ENCODE measurements at places on chromosomes 1 and 21. TPM values are rescaled to one million over a fixed set of nuclear protein-coding genes. Genes with fewer than 3 reads are reported as not detected.
A peak's percentile ranks its signal among the peaks of the same experiment; 100 is the strongest.

GRCh38 chr1:169260478-169261151 is 107.0 kb downstream of the NME7 start:
- no peak for DNase-seq

DNA sequence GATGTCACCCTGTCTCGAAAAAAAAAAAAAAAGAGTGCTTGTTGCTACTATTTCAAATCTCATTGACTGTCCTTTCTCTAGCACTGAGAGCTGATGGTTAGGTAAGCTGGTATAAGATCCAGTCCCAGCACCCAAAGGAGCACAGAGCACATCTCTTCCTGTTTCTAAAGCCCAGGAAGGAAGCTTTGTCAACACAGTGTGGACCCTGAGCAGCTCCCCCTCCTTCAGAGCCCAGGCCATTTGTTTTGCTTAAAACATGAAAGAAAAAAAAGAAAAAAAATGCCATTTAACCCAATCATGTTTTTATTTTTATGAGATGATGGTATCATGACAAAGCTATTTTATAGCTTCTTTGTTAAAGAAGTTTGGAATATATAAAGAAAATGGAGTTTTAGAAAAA is 184.1 kb upstream of the DUSP10 start:
- DNase-seq = no peak

DNA sequence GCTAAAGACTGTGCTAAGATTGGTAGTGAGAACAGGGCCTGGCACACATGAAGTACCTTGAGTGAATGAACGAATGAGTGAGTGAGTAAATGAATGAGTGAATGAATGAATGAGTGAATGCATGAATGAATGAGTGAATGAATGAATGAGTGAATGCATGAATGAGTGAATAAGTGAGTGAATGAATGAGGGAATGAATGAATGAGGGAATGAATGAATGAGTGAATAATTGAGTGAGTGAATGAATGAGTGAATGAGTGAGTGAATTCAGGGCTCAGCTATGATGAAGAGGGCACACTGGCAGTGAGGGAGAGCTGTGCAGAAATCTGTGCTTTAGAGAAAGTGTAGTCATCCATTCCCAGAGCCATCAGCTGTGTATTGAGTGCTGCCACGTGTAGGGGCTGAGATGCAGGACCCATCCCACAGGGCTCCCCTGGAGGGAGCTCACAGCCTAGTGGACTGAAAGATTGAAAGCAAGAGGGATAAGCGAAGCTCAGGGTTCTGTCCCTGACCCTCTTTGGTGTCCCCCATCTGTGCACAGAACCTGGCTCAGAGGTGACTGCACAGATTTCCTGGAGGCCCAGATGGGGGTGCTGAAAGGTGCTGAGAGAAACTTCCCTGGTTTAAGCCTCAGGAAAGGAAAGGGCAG is 217.9 kb upstream of the VAMP3 start:
- no peak for DNase-seq

- peak; percentile 4 for DNase-seq
These were observed 343.6 kb downstream of the NPHP4 start for GRCh38 chr1:5648410-5649165.

DNA sequence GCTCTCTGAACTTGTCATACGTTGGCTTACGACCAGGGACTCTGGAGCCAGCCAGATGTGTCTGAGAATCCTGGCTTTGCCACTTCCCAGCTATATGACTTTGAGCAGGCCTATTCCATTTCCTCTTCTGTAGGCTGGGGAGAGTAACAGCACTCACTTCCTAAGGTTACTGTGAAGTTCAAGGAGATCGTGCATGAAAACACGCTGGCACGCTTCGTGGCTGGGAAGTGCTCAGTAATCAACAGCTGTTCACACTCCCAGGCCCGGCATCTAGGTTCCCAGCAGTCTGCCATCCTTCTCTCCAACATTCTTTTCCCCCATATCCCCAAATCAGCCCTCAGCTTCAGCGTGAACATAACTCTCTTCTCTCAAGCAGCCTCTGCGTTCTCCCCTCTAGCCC is 2.0 kb downstream of the ASCL5 start:
- no peak for DNase-seq

- no peak for DNase-seq
These were observed 9.4 kb downstream of the CORT start for GRCh38 chr1:10459184-10459583.

GRCh38 chr1:246099570-246099969 is 407.5 kb downstream of the SMYD3 start:
- DNase-seq = no peak

GRCh38 chr1:98119796-98120195 is 199.0 kb upstream of the DPYD start:
- DNase-seq = peak; percentile 29

GRCh38 chr21:22395965-22396364 is 1397.8 kb downstream of the NCAM2 start:
- DNase-seq = no peak

GRCh38 chr1:24415910-24416665 is 486 bp downstream of the NIPAL3 start:
- DNase-seq = no peak

DNA sequence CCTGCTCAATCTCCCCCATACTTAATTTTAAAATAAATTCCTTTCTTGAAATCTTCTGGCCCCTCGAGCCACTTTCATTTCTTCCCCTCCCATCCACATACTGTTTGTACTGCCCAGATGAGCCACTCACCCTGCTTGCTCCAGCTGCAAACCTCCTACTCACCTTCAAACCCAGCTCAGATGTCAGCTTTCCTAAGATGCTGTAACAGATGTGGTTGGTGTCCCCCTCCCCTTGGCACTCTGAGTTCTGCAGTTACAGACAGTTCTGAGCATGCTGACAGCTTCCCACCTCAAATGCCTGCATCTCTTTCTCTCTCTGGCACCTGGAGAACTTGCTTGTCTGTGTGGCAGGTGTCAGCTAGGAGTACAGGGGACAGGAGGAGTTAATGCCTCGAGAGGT is 106.7 kb downstream of the PTPRU start:
- DNase-seq = no peak

DNA sequence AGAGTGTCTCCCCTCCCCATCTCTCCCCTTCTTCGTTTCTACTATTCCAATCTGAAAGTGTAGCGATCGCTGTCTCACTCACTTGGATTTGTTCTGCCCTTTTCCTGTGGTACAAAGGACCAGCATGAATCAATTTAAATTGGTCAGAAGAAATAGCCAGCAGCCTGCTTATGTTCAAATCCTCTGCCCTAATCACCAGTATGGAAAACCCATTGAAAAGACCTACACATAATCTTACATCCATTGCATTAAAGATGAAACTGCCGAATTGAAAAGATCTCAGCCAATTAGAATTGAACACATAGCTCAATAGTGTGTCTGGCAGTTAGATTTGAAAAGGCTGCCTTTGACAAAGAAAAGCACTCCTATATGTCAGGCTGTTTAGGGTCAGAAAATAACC is 122.6 kb downstream of the TNNI3K start:
- no peak for DNase-seq

DNA sequence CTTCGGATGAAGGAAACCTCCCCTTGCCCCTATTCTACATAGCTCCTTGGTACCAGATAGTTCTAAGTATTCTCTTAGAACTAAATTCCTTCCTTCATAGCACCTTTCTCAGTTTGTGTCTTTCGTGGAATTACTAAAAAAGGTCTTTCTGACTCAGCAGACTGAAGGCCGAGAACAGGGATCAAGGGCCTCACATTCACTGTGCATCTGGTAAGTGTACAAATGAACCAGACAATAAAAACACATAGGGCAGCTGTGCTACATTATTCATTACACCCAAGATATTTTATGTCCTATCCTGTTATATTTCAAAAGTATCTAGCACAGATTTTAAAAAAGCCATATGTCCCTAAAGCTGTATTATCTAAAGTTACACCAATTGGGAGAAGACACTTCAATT is 62.9 kb upstream of the HP1BP3 start:
- DNase-seq = no peak

GRCh38 chr21:36321325-36322082 is 1.5 kb downstream of the MORC3 start:
- DNase-seq = peak; percentile 46

GRCh38 chr1:219330001-219330400 is 156.3 kb downstream of the LYPLAL1 start:
- no peak for DNase-seq

DNA sequence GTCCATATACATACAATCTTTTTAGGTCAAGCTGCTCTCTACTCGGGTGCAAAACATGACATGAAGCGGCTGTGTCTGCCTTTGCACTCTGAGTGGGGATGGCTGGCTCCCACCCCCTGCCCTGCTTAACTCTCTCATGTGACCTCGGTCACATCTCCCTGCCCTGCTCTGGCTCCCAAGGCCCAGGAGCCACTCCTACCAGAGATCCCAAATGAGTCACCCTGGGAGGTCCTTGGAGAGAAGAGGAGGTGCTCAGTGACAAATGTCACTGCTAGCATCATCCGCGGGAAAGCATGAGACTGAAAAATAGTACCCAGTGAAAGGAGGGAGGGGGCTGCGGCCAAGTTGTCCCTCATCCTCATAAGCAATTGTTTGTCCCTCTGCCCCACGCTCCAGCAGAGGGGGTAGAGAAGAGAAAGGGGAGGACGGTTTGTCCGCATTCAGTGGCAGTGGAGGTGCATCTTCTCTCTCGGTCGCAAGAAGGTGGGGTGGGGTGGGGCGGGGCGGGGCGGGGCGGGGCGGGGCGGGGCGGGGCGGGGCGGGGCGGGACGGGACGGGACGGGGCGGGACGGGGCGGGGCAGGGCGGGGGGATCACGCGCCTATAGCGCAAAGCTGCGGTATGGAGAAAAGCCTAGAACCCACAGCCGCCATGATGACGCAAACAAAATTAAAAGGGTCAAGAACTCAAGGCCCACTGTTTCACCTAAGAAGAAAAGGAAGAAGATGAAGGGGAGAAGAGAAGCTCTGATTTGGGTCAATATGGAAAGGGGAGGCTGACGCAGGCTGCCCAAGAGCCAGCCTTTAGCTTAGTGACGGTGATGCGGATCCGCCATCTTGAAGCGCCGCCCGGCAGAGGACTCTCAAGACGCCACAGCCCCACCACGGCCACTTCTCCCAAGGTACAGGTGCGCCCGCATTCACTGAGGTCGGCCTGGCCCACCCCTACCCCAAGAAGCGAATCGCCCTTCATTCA is 66.2 kb downstream of the CD46 start:
- no peak for DNase-seq

- no peak for DNase-seq
These were observed 177.2 kb downstream of the PLPPR4 start for GRCh38 chr1:99441299-99442095.

DNA sequence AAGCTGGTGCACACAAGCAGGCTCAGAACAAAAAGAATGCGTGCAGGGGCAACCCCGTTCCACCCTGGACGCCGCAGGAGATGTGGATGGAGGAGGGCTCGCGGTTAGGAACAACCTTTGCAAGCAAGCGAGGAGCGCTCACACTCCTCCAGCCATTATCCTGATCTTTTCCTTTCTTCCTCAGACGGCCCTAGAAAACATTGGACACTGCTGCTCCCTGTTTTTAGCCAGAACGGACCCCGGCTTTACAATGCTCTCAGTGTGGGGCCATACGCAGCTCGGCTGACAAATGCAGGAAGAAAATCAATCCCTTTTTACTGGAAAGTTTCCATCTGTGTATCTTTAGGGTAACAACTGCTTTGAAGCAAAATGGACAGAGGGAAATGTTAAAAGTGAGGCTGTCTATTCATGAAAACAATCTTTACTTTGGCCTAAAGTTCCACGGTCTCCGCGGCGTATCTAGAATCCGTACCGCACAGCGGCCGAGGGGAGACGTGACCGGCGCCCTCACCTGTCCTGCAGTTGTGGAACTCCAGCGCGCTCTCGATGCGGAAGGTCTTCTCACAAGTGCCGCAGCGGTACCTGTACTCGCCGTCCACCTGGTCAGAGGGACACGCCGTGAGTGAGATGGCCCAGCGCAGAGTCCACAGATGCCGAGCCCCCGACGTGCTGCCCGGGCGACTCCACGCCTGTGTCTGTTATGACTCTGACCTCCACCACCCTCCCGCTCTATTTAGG is 44.0 kb downstream of the PRDM15 start:
- no peak for DNase-seq

GRCh38 chr1:29758781-29759499 is 522.6 kb downstream of the PTPRU start:
- DNase-seq = peak; percentile 20

GRCh38 chr1:230394134-230394533 is 32.0 kb downstream of the PGBD5 start:
- DNase-seq = peak; percentile 52

GRCh38 chr21:17529648-17530047 is 16.8 kb downstream of the CXADR start:
- DNase-seq = no peak

- DNase-seq = no peak
These were observed 141.1 kb downstream of the DYRK1A start for GRCh38 chr21:37507716-37508115.

DNA sequence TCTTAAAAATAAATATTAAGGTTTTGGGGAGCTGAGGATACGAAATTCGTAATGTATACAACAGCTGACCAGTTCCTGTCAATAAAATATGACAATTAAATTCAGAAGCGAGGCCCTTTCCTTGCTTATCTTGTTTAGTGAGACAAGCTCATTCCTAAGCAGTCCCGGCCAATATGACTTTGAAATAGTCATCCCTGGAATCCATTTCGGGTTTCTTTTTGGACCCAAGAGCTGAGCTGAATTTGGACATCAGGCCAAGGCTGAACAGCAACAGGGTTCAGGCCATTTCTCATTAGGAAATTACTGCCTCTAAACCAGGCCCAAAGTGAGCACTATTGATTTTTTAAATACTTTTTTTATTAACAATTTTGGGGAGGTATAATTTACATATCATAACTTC is 17.3 kb upstream of the FMN2 start:
- no peak for DNase-seq

- no peak for DNase-seq
These were observed 89.7 kb downstream of the GREM2 start for GRCh38 chr1:240522122-240522822.

- DNase-seq = no peak
These were observed 73.1 kb upstream of the TMEM51 start for GRCh38 chr1:15080328-15081007.

The USH2A gene
- total RNA-seq = 0.04 TPM

The CD1C gene
- total RNA-seq = not detected

The PCBP3 gene
- 10.8 TPM for total RNA-seq

The LCE3E gene
- not detected for total RNA-seq

The ATAD3C gene
- total RNA-seq = 7.5 TPM

The SPRR2A gene
- not detected for total RNA-seq

The TSPEAR gene
- total RNA-seq = 1.3 TPM

The TNFRSF1B gene
- 0.68 TPM for total RNA-seq

The ALG14 gene
- 2.7 TPM for total RNA-seq

The MFSD2A gene
- 18.2 TPM for total RNA-seq

The OR2T2 gene
- total RNA-seq = not detected

The GIPC2 gene
- 0.90 TPM for total RNA-seq

The SYNC gene
- 0.15 TPM for total RNA-seq

The FCRL2 gene
- not detected for total RNA-seq

The LCE6A gene
- total RNA-seq = not detected

The TMEM82 gene
- total RNA-seq = 1.4 TPM

The RAD54L gene
- 46.8 TPM for total RNA-seq

The HEYL gene
- total RNA-seq = 1.9 TPM

The DIO1 gene
- total RNA-seq = not detected
